ENCODE measurements at places on chromosomes 16 and 17.
A peak's percentile ranks its signal among the peaks of the same experiment; 100 is the strongest.

DNA sequence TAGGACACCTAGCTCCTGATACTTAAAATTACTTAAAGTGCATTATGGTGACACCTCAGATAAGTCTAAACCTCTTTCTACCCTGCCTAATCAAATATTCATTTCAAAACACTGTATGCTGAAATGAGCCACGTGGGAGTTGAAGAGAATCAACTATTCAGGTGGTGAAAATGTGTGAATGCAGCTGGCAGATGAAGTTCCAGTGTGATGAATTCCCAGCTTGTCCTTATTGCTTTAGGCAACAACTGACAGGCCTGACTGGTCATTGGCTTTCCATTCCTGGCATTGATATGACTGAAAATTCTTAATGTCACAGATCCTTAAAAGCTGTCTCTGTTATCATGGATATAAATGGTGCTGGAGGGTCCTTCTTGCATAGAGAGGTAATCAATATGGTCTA lies 301.9 kb upstream of the TBX2 start:
- DNase-seq = no peak

GRCh38 chr17:16470265-16470664 lies 21.7 kb downstream of the LRRC75A start:
- DNase-seq = no peak

- no peak for DNase-seq
These were observed 15.2 kb downstream of the CLTC start for GRCh38 chr17:59634632-59635541.

- no peak for DNase-seq
These were observed 16.7 kb upstream of the BAIAP2 start for GRCh38 chr17:81018044-81018802.

DNA sequence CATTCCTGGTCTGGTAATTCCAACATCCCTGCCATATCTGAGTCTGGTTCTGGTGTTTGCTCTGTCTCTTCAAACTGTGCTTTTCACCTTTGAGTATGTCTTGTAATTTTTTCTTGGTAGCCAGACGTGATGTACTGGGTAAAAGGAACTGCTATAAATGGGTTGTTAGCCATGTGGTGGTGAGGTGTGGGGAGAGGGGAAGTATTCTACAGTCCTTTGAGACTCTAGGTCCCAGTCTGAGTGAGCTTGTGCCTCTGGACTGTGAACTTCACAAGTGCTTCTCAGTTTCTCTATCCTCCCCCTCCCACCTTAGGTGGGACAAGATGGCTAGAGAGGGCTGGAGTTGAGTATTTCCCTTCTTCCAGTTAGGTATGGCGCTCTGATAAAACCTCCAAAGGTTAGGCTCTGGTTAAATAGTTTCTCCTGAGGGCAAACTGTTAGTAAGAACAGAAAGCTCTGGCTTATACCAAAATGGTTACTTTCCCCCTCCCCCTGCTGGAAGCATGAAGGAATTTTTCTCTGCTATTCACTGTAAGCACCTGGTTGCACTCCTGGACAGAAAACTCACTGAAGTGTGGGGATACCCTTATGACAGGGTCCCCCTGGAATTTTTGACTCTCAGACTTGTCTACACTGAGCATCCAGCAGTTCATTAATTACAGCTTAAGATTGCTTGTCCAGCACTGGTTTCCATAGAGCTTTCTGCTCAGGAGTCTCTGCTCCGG lies 87.8 kb downstream of the MARCHF10 start:
- DNase-seq = no peak

- no peak for DNase-seq
These were observed 92.0 kb downstream of the CYLD start for GRCh38 chr16:50833929-50834328.

GRCh38 chr17:15659663-15660062 lies 24.4 kb downstream of the TRIM16 start:
- DNase-seq = no peak

DNA sequence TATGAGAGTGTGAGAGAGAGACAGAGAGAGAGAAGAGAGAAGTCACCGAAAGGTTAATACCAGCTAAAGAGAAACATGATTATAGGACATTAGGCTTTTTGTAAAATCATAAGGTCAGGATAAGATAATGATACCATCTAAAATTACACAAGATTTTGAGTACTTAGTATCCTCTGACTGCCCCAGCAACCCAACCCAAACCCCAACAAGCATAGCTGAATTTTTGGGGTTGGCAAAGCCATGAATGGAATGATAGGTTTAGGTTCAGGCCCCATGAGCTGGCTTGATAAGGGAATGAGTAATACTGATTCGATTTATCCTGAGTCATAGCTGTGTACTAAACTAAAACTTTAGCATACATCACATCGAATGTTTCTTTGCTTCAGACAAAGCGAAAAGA lies 259.5 kb downstream of the IRX3 start:
- DNase-seq = no peak

- DNase-seq = no peak
These were observed 45.8 kb upstream of the CDRT4 start for GRCh38 chr17:15513058-15513791.

- DNase-seq = no peak
These were observed 9.5 kb downstream of the DLX4 start for GRCh38 chr17:49978501-49978900.

DNA sequence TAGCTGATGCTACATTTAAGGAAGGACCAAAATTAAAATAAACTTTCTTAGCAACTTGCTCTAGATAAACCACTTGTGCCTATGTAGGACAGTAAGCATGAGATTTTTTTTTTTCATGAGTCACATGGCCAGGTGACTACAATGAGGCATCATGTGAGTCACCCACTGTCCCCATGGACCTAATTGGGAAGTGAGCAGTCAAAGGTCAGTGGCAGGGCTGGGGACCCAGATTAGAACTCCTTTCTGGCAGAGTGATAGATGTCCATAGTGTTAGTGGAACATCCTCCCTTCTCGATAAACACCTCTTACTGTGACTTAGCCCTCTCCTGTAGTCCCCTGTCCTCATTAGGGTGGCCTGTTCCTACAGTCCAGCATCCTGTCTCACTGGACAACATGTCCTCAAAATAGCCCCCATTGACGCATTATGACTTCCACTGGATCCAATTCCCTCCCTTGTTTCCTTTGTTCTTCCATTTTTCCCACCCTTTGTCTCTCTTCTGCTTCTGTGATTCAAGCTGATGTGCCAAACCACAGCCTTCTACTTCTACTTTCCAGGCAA lies 12.4 kb downstream of the ITGB3 start:
- DNase-seq = no peak

GRCh38 chr17:79612468-79613194 lies 1.8 kb upstream of the RBFOX3 start:
- peak; percentile 88 for DNase-seq

DNA sequence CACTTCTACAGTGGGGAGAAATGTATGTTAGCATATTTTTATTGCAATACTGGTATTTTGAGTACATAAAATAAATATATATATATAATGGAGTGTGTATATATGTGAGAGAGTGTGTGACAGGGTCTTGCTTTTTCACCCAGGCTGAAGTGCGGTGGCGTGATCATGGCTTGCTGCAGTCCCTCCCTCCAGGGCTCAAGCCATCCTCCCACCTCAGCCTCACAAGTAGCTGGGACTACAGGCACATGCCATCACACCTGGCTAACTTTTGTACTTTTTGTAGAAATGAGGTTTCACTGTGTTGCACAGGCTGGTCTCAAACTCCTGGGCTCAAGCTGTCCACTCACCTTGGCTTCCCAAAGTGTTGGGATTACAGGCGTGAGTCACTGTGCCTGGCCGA lies 4.1 kb downstream of the CYLD start:
- DNase-seq = no peak

DNA sequence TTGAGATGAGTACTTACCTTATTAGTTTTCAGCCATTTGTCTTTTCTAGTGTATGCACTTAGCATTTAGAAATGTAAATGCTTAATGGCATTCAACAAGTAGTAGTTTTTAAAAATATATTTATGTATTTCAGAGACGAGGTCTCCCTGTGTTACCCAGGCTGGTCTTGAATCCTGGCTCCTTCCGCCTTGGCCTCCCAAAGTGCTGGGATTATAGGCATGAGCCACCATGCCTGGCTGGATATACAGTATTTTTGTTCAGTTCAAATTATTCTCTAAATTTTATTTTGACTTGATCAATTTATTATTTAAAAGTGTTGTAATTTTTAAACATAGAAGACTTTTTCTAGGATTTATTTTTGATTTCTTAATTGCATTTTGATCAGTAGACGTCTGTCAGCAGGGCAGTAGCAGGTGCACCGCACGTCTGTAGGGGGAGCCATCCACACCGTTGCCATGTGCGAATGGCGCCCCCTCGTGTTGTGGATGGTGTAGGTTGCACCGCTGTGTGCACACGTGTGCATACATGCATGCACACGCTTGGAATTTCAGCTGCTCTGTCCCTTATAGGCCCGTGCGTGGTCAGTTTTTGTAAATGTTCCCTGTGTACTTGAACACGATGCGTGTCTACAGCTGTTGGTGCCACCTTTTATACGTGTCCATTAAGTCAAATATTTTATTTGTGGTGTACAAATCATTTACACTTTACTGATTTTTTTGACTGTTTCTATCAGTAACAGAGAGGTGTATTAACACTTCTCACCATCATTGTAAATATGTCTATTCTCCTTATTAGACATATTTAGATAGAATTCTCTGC lies 30.6 kb downstream of the RPTOR start:
- peak; percentile 74 for DNase-seq

DNA sequence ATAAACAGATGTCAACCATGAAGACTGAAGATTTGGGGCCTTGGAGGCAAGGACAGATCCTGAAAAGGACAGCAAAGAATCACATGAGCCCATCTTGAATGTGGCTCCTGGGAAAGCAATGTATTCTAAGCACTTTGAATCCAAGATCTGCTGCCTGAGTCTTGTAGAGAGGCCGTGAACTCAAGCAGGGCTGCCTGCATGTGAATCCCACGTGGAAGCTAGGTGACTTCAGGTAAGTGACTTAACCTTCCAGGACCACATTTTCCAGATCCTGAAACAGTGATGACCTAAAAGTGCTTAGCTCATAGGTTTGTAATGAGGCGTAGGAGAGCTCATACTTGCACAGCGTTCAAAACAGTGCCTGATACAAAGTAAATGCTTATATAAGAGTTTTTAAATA lies 373.0 kb upstream of the SALL1 start:
- DNase-seq = no peak

- no peak for DNase-seq
These were observed 25.4 kb downstream of the GSPT1 start for GRCh38 chr16:11890231-11890965.

GRCh38 chr17:27380551-27380950 lies 75.7 kb upstream of the KSR1 start:
- DNase-seq = no peak

DNA sequence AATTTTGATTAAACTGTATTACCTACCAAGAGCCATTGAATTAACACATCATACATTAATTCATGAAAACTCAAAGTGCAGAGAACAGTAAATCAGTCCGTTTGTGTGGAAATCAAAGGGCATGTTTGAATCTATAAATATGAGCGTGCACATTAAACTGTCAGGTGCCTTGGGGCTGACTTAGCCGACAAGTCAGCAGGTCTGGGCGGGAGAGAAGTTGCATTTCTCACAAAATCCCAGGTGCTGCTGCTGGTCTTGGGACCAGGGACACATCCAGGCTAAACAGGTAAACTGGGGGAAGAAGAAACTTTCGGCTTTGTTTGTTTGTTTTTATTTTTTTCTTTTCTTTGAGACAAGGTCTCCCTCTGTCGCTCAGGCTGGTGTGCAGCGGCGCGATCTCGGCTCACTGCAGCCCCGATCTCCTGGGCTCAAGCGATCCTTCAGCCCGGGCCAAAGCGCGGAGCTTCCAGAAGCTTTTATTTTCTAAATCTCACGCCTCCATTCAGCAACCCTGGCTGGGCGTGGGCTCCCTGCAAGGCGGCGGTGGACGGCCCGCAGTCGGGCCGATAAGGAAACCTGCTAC lies 213.9 kb downstream of the MRTFB start:
- no peak for DNase-seq

GRCh38 chr17:32136856-32137255 lies 5.4 kb upstream of the RHOT1 start:
- DNase-seq = no peak

GRCh38 chr16:81239367-81240121 lies 1.1 kb downstream of the BCO1 start:
- no peak for DNase-seq

DNA sequence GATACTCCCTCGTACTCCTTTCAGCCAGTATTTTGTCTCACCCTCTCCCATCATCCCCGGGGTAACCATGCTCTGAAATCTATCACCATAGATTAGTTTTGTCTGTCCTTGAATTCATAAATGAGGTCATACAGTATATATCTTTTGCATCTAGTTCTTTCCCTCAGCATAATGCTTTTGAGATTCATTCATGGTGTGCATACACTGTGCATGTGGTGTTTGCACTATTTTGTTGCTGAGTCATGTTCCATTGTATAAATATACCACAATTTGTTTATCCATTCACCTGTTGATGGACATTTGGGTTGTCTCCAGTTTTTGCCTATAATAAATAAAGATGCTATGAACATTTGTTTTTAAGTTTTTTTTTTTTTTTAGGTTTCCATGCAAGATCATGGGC lies 34.2 kb upstream of the NLRP1 start:
- no peak for DNase-seq

DNA sequence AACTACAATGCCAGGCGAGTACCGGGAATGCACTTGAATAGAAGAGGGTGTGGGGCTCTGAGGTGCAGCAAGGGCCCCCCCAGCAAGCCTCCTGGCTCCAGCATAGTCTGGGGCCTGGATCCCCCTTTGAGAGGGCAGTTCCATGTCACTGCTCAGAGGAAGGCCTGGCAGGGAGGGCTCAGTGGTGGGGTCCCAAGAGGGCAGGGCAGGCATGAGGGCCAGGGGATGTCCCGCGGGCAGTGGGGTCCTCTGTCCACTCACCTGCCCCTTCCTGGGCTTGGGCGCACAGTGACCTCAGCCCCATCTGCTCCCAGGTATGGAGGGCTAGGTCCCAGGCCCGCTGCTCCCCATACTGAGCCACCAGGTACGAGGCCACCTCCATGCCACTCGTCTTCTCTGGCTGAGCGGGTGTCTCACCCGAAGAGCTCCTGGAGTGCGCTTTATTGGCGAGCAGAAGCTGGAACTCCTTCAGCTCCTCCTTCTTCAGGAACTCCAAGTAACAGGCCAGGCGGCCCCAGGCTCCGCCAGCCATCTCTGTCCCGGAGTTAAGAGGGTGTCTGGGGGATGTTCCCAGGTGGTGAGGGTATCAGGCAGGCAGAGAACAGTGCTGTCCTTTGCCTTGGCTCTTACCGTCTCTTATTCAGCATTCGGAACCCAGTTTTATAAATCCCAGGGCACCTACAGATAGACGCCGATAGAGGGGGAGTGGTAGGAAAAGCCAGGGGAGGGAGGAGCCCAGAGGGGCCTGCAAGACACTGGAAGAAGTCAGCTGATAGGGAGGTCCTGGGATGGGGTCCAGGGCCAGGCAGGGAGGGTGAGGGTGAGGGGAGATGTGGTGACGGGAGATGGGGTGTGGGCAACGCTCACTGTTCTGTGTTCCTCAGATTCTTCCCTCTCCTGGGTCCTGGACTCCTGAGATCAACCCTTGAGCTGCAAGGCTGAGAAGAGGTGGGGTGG lies 605 bp downstream of the NLRP1 start:
- no peak for DNase-seq

- DNase-seq = no peak
These were observed 44.6 kb downstream of the MRM3 start for GRCh38 chr17:826778-827177.

GRCh38 chr16:4525069-4525468 lies 13.5 kb downstream of the CDIP1 start:
- DNase-seq = no peak

- DNase-seq = no peak
These were observed 36.9 kb upstream of the CPHXL start for GRCh38 chr16:75763204-75763603.

GRCh38 chr17:64146418-64147109 lies 16.6 kb upstream of the ERN1 start:
- DNase-seq = peak; percentile 31

GRCh38 chr17:80169784-80170500 lies at the start of gene CARD14:
Gene CARD14 (plus strand): TSS chr17:80170030. CDS start chr17:80181439, 11,409 bp downstream.
- DNase-seq = no peak
